ENCODE measurements at places on chromosomes 4 and X.

GRCh38 chr4:41146716-41147506, 67.4 kb downstream of the APBB2 start:
- DNase-seq = no peak

- DNase-seq = no peak
Measured at GRCh38 chr4:45425135-45425534, 698.7 kb downstream of the GABRG1 start.

GRCh38 chr4:103289186-103289585, 91.0 kb upstream of the CENPE start:
- DNase-seq = no peak

GRCh38 chr4:183326853-183327252, 4.6 kb upstream of the CLDN24 start:
- DNase-seq = no peak

- no peak for DNase-seq
Measured at GRCh38 chrX:16839852-16840460, 30.2 kb downstream of the RBBP7 start.

- no peak for DNase-seq
Measured at GRCh38 chr4:41613386-41613785, 75.4 kb downstream of the LIMCH1 start.

DNA sequence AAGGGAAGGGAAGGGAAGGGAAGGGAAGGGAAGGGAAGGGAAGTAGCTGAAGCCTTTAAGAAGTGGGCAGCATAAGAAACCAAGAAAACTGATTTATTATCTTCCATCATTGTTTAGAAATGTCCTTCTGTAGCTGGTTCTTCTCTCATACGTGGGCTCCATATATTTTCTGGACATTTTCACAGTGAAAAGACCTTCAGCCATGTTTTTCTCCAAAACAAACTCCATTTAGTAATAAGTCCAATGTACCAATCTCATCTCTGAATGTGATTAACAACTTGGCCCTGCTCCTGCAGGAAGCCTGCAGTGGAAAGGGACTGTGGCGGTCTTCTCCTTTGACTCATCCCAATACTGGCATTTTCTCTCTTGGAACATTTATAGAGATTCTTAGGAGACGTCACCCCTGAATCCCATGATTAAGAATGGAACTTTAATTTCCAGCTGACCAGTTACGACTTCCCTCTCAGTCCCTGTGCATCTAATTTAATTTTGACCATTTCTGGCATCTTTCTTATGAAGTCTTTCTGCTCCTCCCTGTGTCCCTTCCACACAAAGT, 96.6 kb upstream of the GUCY1A1 start:
- no peak for DNase-seq

DNA sequence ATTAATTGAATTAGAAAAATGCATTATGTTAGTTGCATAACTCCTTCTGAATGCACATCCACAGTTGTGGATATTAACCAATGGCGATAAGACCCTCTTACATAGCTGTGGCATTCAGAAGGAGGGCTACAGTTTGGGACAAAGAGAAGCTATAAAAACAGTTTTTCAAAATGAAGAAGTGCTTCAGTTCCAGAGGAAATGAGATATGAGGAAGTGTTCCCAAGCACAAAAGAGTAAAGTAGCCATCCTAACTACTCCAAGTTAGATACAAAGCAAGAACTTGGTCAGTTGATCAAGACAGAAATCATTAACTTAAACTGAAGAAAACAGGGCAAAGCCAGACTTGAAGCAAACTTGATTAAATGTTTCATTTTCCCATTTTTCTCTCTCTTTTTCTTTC, 17.2 kb upstream of the ADGRL3 start:
- no peak for DNase-seq

DNA sequence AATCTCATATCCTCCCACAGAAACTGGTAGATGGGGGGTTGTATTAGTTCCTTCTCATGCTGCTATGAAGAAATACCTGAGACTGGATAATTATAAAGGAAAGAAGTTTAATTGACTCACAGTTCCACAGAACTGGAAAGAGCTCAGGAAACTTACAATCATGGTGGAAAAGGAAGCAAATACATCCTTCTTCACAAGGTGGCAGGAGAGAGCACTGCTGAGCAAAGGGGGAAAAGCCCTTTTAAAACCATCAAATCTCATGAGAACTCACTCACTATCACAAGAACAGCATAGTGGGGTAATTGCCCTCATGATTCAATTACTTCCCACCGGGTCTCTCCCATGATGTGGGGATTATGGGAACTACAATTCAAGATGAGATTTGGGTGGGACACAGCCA, 250.5 kb upstream of the GPRIN3 start:
- no peak for DNase-seq

DNA sequence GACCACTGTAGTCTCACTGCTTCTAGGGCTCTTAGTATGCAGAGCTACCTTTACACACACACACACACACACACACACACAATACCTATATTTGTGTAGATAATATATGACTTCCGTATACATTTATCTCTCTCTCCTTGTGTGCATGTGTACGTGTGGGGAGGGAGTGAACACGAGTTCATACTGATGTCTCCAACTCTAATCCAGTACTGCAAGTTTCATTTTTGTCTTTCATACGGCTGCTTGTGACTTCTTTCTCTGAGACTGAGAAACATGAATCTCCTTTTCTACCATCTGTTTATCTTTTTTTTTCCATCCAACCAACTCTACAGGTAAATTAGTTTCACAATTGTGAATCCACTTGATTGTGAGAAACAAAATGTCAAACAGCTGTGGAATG, 1229.5 kb upstream of the AGA start:
- no peak for DNase-seq

DNA sequence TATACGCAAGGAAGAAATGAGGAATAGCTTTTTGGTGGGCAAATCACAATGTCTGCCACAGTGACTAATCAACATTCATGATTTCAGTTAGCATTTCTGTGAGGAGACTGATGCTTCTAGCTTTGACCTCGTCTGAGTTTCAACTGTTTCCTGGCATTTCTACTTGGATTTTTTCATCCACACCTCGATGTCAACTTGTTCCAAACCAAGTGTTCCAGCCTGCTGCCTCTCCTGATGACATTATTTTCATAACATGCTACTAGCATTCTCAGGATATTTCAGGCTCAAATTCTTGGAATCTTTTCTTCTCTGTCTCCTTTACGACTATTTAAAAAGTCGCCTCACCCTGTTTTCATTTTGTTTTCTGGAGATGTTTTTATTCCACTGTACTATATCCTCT, 90.3 kb upstream of the TEX13D start:
- DNase-seq = no peak

DNA sequence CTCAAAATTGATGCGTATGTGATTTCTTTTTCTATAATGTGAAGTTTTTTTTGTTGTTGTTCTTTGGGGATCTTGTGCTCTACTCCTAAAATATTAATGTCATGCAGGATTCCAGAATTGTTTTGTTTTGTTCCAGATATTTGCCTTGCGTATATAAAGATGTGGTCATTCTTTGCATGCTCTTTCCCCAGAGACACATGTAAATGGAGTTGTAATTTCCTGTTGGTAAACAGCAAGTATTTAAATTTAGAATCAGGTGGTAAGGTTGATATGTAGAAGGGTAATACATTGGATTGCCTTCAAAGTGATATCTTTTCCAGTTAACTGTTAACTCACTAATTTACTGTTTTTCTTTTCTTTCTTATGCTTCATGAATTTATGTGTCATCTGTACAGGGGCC, 23.1 kb upstream of the MAGED1 start:
- no peak for DNase-seq

GRCh38 chrX:69256291-69256565, 91.0 kb upstream of the PJA1 start:
- DNase-seq = no peak

GRCh38 chrX:110021258-110022022, 18.5 kb downstream of the TMEM164 start:
- no peak for DNase-seq

DNA sequence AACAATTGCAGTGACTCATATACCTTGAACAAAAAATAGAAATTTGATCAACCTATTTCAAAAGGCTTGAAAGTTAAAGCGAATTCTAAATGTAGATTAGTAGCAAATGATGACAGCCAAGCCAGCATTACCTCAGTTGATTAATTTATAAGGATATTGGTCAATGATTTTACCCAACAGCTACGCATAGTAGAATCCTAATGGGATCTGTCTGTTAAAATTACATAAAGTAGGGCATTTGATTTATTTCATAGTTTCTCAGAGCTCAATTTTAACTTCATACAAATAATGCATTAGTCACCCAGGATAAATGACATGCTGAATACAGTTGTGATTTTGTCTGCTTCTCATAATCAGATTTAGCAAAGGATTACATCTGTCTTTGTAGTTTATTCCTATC, 12.0 kb downstream of the AFF2 start:
- DNase-seq = no peak

- DNase-seq = no peak
Measured at GRCh38 chrX:131917588-131917987, 105.5 kb upstream of the STK26 start.

All from cortex of kidney (tissue), 1 donor.